Stimulated activated CD8-positive, alpha-beta memory T cell treated with anti-CD3 and anti-CD28 coated beads, Interleukin-4, amount 100 ng/mL, for 1 hour (primary cell): ENCODE measurements at places on chromosomes 16 and 17.

- DNase-seq = no peak
Observed at GRCh38 chr17:74840989-74841666, 18.6 kb downstream of the GRIN2C start.

- DNase-seq = no peak
Observed at GRCh38 chr17:65413390-65413789, 148.1 kb downstream of the AXIN2 start.

- DNase-seq = no peak
Observed at GRCh38 chr17:16281351-16281750, 64.3 kb downstream of the PIGL start.

DNA sequence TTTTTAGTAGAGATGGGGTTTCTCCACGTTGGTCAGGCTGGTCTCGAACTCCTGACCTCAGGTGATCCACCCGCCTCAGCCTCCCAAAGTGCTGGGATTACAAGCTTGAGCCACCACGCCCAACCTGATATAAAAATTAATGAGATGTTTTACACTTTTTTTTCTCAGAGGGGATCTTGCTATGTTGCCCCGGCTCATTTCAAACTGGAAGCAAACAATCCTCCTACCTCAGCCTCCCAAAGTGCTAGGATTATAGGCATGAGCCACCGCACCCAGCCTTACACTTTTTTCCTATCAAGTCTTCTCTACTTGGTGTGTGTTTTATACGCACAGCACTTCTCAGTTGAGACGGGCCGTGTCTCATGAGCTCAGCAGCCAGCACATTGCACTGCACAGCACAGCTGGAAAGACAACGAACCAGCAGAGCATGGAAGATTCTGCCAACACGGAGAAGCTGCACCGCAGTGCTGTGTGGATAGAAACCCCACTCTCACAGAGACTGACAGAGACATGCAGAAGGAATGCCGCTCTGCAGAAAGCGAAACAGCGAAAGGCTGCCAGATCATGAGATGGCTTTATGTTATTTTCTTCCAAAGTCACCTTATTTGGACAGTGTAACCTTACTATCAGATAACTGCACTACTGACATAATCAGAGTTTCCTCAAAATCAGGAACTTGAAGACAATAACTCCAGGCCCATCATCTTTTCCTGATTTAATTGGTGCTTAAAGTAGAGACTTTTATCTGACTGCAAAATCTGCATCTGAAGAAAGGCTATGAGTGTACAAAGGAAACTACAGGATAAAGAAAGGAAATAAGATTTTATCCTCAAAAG, 6.5 kb upstream of the QRICH2 start:
- no peak for DNase-seq

GRCh38 chr16:72300892-72301291, 128.9 kb upstream of the PMFBP1 start:
- no peak for DNase-seq

DNA sequence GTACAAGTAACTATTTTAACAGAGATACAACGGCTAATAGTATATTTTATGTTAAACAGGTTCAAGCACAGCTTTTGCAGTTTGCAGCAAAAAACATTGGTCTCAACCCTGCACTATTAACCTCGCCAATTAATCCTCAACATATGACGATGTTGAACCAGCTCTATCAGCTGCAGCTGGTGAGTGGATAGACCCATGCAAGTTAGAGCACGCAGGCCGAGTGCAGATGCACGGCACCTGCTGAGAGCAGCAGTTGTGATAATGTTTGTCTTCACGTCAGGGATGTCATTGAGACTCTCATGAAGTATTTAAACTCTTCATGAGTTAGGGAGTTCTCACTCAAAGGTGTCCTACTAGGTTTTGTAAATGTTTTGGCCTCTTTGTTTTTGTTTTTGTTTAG, 45.6 kb downstream of the TMC6 start:
- DNase-seq = no peak

DNA sequence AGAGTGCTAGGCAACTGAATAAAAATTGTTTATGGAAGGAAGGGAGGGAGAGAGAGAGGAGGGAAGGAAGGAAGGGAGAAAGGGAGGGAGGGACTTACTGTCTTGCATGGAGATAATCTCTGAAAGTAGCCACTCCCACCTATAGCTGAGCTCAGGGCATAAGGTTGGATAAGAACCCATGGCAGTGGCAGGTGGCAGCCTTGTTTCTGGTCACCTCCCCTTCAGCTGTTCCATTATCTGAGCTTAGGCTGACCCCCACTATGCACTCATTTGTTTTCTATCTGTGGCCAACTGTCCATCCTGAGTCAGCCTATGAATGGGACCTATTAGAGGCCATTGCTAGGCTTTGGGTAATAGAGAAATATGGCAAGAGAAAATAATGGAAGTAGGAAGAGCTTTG, 25.3 kb upstream of the MTMR4 start:
- DNase-seq = no peak

GRCh38 chr17:77106874-77107358, 33.9 kb upstream of the SEC14L1 start:
- no peak for DNase-seq

DNA sequence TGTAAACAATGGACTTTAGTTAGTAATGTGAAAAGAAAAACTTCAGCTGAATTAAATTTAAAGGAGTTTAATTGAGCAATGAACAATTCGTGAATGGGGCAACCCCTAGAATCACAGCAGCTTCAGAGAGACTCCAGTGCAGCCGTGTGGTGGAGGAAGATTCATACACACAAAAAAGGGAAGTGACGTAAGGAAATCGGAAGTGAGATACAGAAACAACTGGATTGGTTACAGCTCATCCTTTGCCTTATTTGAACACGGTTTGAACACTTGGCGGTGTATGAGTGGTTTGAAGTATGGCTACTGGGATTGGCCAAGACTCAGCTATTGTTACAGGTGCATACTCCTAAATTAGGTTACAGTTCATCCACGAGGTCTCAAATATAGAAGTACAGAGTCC, 460.4 kb upstream of the ASIC2 start:
- DNase-seq = no peak

GRCh38 chr16:53071748-53072301, 17.0 kb downstream of the CHD9 start:
- DNase-seq = no peak

- DNase-seq = no peak
Observed at GRCh38 chr17:82981141-82981730, 98.2 kb upstream of the METRNL start.

- no peak for DNase-seq
Observed at GRCh38 chr16:70644763-70645597, 1.4 kb upstream of the IL34 start.

DNA sequence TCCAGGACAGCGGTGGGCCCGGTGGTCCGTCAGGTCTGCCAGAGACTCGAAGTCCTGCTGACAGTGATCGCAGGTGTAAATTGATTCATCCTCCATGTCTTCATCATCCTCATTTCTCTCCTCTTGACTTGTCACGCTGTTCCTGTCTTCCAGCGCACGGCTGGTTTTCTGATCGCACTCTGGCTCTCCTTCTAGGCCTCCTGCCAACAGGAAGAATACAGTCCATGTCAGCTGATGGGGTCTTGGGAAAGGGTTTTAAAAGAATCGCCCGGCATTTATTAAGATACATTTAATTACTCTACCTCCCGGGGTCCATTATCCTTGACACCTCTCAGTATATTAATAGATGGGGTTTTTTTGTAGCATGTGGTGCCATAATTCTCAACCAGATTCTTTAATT, 125.1 kb downstream of the ZNF423 start:
- DNase-seq = no peak

DNA sequence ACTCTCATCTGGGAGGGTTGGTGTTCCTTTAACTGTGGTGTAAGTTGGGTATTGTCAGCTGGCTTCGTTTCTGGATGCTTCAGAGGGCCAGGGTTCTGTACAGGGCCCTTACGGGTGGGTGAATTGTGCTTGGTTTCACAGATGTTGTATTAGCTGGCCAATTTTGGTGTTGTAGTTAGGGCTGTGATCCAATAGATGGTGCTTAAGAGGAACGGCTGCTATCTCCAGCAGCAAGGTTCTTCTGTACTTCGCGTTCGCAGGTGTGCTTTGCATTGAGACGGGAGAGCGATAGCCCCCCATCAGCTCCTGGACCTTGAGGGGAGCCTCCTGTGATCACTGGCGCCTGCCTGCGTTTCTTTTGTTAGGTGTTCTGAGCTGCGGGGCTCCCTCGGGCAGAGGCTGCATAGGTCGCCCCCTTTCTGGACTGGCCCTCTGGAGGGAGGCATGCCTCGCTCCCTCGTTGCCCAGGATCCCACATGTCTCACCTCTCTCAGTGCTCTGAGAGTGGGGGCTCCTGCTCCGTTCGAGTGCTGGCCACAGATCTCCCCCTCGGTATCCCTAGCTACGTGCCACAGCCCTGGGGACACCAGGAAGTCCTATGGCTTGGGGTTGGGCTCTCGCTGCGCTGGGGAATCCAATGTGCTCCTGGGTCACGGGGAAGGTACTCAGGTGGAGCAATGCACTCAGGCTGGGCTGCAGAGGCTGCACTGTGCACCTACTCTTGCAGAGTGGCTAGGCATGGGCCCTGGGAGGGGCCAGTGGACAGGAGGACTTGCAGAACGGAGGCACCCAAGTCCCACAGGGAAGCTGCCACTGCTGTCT, 837 bp upstream of the PRDM7 start:
- peak; percentile 6 for DNase-seq

DNA sequence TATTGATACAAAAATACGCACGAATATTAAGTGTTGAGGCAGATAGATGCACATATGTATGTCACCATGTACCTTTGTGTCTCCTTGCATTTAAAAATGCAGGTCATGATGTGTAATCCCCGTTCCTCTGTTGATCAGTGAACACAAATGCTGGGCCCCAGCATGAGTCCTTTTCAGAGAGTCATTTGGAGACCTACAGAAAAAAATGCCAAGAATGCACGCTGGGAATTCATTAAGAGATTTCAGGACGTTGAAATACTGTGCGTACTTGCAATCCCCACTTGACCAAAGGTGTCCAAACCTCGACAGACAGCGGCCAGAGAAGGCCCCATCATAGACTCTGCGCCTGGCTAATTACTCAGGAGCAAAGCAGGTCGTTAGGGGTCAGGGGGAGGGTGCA, 496.0 kb downstream of the MAF start:
- no peak for DNase-seq

DNA sequence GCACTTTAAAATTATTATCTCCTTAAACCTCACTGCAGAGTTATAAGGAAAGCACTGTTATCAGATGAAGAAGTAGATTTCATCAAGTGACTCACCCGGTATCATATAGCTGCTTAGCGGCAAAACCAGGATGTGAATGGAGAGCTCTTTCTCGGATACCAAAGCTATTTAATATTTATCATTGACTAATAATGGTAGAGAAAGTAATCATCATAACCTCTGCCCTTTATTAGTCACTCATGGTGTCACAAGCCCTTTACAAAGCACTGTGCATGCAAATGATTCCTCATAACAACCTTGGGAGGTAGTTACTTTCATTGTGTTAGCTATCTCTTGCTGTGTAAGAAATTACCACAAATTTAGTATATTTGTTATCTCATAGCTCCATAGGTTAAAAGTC, 592.9 kb downstream of the MAF start:
- no peak for DNase-seq

DNA sequence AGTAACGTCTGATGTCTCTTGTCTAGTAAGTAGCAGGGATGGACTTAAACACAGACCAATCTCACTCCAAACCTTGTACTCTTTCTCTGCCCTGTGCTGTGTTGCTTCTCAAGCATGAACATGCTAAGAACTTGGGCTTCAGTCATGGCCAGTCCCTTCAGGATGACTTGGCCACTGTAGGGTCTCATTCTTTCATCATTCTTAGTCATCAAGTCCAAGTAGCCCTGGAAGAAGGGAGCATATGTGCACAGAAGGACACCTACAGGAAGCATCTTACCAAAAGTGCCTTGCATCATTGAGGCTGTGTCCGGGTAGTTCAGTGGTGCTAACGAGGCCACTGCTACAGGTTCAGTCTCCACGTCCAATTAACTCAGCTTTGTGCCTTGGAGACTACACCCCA, 80.7 kb downstream of the CDK5R1 start:
- DNase-seq = no peak

DNA sequence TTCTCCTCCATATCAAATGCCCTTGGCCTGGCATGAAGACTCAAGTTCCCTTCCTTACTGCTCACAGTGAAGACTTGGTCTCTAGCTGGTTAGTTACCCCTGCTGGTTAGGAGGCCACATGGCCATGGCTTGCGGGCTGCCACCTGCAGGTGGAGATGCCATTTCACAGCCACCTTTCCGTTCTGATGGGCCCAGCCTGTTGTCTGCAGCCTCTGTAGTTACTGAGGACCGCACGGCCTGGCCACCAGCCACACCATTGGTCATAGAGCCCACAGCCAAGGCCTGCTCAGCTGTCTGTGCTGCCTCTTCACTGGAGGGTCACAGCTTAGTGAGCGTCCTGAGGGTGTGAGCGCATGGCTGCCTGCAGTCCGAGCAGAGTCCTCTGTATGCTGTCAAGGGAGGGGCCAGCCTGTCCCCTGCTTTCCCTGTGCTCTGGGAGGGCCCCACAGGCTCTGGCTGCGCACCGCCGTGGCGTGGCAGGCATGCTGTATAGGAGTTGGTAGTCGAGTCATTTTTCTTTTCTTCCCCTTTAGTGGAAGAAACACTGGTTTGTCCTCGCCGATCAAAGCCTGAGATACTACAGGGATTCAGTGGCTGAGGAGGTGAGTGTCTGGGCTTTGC, 59.2 kb downstream of the PLD6 start:
- DNase-seq = no peak

DNA sequence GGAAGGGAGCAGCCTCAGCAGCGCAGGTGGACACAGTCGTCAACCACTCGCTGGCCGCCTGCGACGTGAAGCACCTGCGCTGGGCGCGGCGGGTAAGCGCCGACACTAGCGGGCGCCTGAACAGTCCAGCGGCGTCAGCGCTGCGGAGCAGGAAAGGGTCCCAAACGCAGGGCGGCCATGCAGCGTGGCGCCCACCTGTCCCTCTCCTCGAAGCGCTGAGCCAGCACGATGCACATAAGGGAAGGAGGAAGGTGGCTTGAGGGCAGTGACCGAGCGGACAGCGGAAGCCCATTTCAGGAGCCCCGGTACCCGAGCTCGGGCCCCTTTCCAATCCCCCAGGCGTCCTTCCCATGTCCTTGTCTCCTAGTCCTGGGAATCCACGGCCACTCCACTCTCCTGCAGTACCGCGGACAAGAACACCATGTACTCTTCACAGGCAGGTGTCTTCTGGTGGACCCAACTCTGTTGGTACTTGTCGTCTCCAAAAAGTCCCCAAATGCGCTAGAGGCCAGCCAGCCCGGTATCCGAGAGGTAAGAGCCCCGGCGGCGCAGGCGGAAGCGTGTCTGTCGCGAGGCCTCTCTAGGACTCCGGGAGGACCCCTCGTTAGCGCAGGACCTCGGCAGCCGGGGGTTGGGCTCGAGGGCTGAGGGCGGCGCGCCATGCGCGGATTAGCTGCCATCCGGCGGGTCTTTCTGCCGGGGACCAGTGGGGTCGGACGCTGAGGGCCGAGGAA, 14.4 kb downstream of the ZNF232 start:
- DNase-seq = peak; percentile 19

- no peak for DNase-seq
Observed at GRCh38 chr16:57618296-57619132, 9.9 kb upstream of the ADGRG1 start.
